ENCODE measurements at places on chromosomes 4 and X.

GRCh38 chr4:165872461-165873297 lies at the start of gene TLL1:
Gene TLL1, plus strand, starts transcription at chr4:165873237. Its CDS starts 668 bp downstream, at chr4:165873905.
- DNase-seq: no peak

- no peak for DNase-seq
These were observed 3.4 kb downstream of the UGT2A3 start for GRCh38 chr4:68948044-68948743.

- DNase-seq: no peak
These were observed 706.5 kb downstream of the FSTL5 start for GRCh38 chr4:161457311-161457710.

DNA sequence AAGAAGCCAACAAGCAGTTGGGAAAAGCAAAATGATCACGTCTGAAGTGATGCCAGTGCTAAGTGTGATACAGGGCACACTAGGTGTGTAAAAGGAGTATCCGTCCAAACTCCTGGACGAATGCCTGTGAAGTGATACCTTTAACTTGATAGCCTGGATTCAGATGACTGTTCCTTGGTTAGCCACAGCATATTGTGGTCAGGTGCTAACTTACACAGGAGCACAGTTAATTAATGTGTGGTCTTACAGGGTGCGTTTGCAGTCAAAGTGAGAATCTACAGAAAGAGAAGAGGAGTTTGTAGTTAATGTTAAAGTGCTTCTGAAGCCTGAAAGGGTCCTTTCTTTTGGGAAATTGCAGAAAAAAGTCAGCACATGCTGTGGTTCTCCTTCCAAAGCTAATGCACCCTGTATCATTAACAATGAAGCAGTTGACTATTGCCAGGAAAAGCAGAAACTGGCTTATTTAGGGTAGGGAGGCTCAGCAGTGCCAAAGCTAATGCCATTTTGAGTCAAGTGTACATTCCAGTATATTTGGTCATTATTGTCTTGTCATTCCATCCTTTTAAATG lies 61.1 kb downstream of the DCLK2 start:
- DNase-seq: no peak

- no peak for DNase-seq
These were observed 186.8 kb downstream of the NWD2 start for GRCh38 chr4:37431417-37431743.

DNA sequence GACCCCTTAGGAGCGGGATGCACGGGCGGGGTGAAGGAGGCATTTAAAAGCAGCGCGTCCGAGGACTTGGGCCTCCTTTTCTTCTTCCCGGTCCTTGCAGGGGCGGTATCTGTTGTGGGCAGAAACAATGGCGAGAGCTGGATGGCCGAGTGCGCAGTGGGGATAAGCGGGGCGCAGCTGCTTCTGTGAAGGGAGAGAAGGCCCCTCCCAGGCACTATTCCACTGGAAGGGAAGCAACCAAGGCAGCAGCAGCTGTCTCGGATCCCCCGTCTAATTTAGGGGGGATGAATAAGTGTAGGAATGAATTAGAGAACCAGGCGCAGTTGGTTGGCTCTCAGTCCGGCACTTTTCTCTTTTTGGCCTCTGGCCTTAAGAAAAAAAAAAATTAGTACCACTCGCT lies 995 bp downstream of the SMARCA5 start:
- DNase-seq: no peak

- no peak for DNase-seq
These were observed 7.5 kb upstream of the GUCY1A1 start for GRCh38 chr4:155659176-155659575.

- DNase-seq: no peak
These were observed 28.1 kb downstream of the DCAF8L1 start for GRCh38 chrX:27953171-27953570.

- DNase-seq: no peak
These were observed 27.3 kb upstream of the FBXW7 start for GRCh38 chr4:152563209-152563608.

GRCh38 chr4:100208964-100209363 lies 18.7 kb upstream of the DDIT4L start:
- DNase-seq: no peak

GRCh38 chr4:151356510-151356909 lies 31.1 kb upstream of the SH3D19 start:
- no peak for DNase-seq

- DNase-seq: no peak
These were observed 14.8 kb downstream of the ADGRA3 start for GRCh38 chr4:22500831-22501714.

DNA sequence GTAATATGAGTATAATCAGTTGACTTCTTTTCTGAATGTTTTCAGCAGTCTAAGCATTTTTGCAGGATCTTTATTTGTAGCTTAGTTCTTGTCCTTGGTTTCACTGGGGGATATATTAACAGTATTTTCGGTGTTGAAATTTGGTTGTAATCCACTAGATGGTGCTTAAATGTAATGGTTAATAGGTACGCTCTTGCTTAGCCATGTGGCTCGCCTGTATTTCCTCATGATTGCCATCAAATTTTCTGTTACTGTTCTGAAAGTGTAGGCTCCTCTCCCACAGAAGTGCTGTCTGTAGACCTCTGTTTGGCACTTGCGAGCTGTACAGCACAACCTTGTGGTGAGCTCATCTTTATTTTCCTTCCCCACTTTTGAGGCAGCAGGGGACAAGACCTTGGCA lies 3.9 kb upstream of the FAAH2 start:
- DNase-seq: no peak

DNA sequence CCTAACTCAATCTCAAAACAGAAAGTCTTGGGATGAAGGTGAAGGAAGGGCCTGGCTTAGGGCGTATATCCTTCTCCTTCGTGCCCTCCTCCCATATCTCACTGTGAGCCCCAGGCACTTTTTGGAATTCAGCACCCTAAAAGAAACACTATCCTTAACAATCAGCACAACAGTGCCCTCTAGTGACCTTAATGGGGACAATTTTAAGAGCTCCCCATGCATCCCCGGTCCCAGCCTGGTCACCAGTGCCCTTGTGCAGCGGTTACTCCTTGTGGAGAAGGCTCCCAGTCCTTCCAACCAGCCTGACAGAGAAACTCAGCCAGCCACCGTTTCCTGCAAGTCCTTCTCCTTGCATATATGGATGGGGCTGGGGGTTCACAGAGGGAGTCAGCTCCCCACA lies 4.2 kb downstream of the PAK3 start:
- no peak for DNase-seq

- no peak for DNase-seq
These were observed 169.9 kb downstream of the BANK1 start for GRCh38 chr4:101960431-101960830.

- no peak for DNase-seq
These were observed 30.5 kb downstream of the RHOH start for GRCh38 chr4:40227284-40227683.

DNA sequence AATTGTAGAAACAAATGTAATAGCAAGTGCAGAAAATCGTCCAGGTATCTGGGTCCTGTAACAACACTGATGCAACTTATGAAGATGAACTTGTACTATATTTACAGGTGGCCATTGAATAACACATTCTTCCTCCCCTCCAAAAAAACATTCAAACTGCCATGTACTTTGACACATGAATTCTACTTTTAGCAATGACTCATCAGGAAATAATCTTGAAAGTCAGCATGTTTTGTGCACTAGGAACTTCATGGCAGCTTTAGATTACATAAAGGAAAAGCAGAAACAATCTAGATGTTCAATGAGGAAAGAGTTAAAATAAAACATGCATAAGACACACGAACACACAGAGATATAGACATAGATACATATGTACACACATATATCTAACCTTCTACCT lies 2.5 kb downstream of the PABPC1L2A start:
- no peak for DNase-seq

DNA sequence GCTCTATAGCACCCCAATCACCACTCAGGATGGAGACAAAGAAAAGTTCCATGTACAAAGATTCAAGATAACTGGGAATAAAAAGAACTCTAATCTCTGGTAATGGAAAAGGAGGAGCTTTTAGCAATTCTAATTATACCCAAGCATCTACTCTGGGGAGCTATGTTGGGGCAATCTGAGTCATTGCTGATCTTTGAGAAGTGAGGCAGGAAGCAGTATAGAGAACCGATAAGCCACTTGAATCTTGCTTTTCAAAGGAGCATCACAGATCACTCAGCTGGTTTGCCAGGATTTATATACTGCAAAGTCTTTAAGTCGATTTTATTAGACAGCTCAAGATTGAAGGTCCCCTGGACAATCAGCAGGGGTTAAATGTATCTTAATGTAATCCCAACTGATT lies 220.0 kb downstream of the ENOX2 start:
- DNase-seq: no peak

- no peak for DNase-seq
These were observed 459.7 kb downstream of the IL15 start for GRCh38 chr4:142095886-142096605.

- no peak for DNase-seq
These were observed 52.2 kb downstream of the USP53 start for GRCh38 chr4:119264743-119265142.

DNA sequence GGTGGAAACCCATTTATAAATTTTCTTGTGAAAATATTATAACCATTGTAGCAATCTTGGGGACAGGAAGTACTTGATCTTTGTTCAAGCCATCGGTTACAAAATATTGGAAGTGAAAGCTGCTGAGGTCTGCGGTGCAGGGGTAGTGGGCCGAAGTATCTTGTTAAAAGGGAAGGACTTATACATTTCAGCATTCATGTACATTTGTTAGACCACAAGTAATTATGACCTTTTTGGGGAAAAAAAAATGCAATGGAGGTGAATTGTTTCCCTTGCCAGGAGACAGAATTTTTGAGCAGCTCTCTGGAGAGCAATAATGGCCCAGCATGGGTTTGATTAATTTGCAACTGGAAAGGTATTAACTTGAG lies 121.3 kb downstream of the EGF start:
- DNase-seq: no peak

GRCh38 chr4:22744478-22745062 lies 51.8 kb downstream of the GBA3 start:
- DNase-seq: no peak

DNA sequence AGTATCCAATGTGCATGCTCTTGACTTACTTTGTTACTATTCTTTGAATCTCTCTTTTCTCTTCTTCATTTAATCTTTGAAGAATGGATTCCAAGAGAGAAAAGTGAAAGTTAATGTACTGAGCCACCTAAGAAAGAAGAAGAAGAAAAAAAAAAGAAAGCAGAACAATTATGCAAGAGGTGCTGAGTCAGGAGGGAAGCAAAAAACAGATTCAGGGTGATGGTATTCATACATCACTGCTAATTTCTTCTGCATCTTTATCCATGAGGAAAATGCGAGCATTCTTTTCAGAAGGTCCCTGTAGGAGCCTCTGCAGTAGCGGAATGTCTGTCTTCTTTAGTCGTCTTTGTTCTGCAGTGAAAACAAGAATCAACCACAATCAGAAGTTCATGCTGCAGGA lies 43.9 kb downstream of the RASSF6 start:
- DNase-seq: no peak

DNA sequence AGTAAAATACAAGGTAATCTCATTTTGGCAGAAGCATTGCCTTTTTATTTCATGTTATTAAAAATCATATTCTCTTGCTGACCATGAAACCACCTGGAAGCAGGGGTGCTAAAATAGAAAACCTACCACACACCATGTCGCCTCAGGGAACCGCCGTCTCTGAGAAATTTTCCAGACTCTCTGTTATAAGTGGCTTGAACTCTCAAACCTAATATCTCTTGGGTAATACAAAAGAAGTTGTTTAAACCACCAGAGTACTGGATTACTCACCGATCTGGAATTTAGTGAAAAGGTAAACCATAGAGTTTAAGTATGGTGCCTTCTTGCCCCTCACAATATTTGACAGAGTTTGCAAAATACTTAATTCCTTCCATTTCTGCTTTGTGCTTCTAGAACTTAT lies 27.7 kb downstream of the ENPP6 start:
- no peak for DNase-seq

- DNase-seq: no peak
These were observed 9.8 kb upstream of the TIGD2 start for GRCh38 chr4:89101256-89102161.

- no peak for DNase-seq
These were observed 3.8 kb downstream of the HPGDS start for GRCh38 chr4:94338681-94339351.

Data from D721Med (cell line).